ENCODE measurements at places on chromosomes 11 and 22. TPM values are rescaled to one million over a fixed set of nuclear protein-coding genes. Genes with fewer than 3 reads are reported as not detected.

Gene EIF3F
- total RNA-seq: 428 TPM

Gene ME3
- 40.7 TPM for total RNA-seq

Gene CXCR5
- not detected for total RNA-seq

Gene MRPL23
- total RNA-seq: 55.7 TPM

Gene APOA1
- 6.8 TPM for total RNA-seq

Gene ENDOD1
- 112 TPM for total RNA-seq

Gene RIN1
- total RNA-seq: 19.5 TPM

Gene OR10D3
- not detected for total RNA-seq

Gene TSPAN18
- total RNA-seq: 0.10 TPM

Gene NCF4
- not detected for total RNA-seq

Gene OR8G1
- not detected for total RNA-seq

Gene SPA17
- 3.9 TPM for total RNA-seq
